Germinal center (tissue), 1 donor: ENCODE measurements at places on chromosomes 4 and X.

GRCh38 chr4:144338148-144338547 is 197.6 kb upstream of the GYPA start:
- DNase-seq, result no peak

GRCh38 chr4:181637186-181638105 is 605.8 kb upstream of the TENM3 start:
- no peak for DNase-seq

- DNase-seq, result no peak
Measured at GRCh38 chr4:171186700-171187099, 626.5 kb upstream of the GALNTL6 start.

GRCh38 chr4:3479358-3480101 is 16.4 kb downstream of the DOK7 start:
- no peak for DNase-seq

GRCh38 chr4:154036856-154037255 is 248.0 kb upstream of the SFRP2 start:
- no peak for DNase-seq

GRCh38 chrX:68830419-68831404 is 1.9 kb downstream of the EFNB1 start:
- no peak for DNase-seq

DNA sequence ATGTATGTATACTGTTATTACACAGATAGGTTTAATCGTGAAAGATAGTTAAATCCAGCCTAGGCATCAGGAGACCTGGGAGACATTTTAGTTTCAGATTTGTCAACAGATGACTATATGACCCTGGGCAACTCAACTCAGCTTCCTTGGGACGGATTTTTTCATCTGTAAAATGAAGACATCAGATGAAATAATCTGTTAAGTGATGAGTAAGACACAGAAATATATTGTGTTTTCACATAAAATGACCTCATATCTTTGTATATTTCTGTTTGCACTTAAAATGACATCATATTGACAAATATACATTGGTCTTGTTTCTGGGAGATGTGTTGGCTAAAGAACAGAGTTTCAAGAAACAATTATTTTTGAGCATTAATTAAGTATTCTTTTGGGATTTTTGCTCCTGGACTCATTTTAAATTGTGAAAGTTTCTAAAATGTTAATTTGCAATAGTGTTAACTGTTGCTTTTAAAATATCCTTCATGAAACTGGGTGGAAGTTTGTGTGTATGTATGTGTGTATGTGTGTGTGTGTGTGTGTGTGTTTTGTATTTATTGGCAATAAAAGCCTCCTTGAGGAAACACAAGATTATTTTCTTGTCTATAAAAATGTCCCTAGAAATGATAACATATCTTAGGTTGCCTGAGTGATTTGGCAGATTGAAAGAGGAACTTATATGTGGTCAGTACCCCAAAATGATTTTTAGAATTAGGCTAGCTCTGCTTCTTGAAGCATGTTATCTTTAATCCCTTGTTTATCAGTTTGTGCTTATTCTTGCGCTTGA is 29.1 kb upstream of the MMAA start:
- no peak for DNase-seq

- DNase-seq, result peak; percentile 34
Measured at GRCh38 chr4:147160908-147161513, 215.3 kb upstream of the TTC29 start.
